ENCODE measurements at places on chromosomes 16 and 17.
A peak's percentile ranks its signal among the peaks of the same experiment; 100 is the strongest.

DNA sequence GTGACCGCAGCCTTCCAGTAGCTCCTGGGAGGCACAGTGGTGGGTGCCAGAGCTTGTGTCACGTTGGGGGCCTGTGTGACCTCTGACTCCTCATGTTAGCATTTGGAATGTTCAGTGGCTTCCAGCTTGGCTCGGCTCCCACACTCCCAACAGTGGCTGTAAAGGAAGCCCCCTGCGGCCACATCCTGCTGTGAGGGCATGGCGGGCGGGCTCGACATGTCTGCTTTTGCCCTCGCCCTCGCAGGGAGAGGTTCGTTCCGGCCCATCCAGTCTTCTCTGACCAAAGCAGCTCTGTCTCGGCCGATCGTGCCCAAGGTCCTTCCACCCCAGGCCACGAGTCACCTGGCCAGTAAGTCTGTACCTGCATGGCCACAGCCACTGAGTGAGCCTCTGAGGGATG is 12.2 kb upstream of the JPT2 start:
- no peak for DNase-seq

- DNase-seq = no peak
Observed at GRCh38 chr17:2337544-2338314, 428 bp downstream of the SGSM2 start.

DNA sequence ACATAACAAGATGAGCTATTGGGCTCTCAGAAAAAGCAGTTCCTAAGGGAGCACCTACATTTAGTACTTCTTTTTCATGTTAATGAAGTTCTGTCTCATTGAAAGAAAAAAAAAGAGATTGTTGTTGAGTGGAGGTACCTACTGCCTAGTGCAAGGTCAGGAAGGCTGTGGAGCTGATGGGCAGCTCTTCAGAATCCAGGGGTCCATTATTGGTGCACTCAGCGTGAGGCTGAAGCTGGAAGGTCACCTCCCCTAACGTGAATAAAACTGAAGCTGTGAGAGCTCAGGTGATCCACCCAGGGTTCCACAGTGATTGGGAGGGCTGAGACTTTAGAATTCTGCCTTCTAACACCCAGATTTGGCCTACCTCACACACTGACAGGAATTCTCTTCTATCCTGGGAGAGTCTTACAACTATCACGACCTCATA is 153.9 kb upstream of the TBX2 start:
- no peak for DNase-seq

- peak; percentile 73 for DNase-seq
Observed at GRCh38 chr16:54595621-54596020, 309.0 kb upstream of the IRX3 start.

- DNase-seq = no peak
Observed at GRCh38 chr17:81331527-81332043, 36.5 kb upstream of the SLC38A10 start.

DNA sequence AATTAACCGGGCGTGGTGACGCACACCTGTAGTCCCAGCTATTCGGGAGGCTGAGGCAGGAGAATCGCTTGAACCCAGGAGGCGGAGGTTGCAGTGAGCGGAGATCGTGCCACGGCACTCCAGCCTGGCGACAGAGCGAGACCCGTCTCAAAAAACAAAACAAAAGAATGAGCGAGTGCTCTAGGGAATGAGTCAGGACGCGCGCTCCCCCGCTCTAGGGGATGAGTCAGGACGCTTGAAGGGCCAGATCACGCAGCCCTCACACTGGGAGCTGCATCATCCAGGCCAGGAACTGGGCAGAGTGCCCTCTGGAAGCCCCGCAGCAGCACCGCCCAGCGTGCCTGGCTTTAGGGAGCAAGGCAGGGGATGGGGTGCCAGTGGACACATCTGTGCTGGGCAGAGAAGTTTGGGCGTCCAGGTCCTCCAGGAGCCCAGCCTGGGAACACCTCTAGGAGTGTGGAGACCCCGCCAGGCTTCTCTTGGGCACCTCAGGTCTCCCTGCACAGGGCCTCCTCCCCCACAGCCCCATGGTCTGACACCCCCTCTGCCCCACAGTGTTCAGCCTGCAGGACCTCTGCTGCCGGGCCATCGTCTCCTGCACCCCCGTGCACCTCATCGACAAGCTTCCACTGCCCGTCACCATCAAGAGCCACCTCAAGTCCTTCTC is 3.9 kb upstream of the WFIKKN1 start:
- DNase-seq = no peak

DNA sequence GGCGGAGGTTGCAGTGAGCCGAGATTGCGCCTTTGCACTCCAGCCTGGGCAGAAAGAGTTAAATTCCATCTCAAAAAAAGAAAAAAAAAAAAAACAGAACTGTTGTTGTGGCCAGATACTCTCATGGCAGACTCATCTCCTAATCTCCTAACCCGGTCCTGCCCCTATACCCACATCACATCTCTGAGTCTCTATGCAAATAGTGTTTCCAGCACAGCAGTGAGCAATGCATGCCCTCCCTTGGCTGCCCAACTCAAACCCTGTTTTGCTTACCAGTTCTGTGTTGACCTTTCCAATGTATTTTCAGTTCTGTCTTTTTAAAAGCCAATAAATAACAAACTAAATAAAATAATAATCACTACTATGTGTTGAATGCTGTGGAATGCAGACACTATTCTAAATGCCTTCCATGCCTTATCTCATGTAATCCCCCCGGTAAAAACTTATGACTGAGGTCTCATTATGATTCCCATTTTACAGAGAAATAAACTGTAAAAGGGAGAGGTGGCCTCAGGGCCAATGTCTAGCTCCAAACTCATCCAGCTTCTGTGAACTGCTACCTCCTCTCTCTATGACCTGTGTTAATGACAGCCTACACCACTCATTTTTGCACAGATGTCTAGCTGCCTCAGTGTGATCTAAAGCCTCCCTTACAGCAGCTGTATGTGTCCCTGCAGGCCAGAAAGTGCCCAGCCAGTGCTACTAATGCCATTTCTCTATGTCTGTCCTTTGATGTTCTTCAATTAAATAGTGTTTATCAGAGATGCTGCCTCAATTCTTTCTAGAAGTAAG is 289.8 kb downstream of the HS3ST3B1 start:
- DNase-seq = no peak

- no peak for DNase-seq
Observed at GRCh38 chr17:67165201-67165600, 79.8 kb downstream of the HELZ start.

- no peak for DNase-seq
Observed at GRCh38 chr17:82350182-82351030, 8.6 kb upstream of the TEX19 start.

GRCh38 chr16:81625544-81626153 is 153.4 kb upstream of the PLCG2 start:
- DNase-seq = no peak

DNA sequence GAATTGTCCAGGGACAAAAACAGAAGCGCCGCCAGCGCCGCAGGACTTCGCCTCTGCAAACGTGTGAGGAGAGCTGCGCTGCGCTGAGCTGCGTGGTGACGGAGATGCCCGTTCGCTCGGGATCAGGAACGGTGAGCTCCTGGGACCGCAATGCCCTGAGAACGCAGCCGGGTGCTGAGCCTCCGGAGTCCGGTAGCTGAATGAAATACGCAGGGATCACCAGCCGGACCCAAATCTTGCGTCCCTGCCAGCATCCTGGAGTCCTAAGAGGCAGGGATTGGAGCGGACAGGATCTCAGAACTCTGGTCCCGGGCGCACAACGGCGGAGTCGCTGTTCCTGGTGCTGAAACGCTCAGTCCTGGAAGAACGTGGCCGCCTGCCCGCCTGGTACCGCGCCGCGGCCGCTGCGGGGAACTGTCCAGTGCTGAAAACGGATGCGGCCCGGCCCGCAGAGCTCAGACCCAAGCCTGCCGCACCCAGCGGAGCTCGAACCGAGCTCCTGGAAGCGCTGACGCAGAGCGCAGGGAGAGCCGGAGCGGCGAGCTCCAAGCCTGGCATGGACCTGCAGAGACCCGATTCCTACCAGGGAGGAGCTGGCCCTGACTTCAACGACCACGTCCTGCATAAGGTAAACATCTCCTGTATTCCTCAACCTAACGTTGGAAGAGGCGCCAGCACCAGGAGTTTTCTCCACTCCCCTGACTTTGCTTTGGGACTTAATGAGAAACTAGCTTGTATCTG is 41.5 kb downstream of the CD300LF start:
- no peak for DNase-seq

DNA sequence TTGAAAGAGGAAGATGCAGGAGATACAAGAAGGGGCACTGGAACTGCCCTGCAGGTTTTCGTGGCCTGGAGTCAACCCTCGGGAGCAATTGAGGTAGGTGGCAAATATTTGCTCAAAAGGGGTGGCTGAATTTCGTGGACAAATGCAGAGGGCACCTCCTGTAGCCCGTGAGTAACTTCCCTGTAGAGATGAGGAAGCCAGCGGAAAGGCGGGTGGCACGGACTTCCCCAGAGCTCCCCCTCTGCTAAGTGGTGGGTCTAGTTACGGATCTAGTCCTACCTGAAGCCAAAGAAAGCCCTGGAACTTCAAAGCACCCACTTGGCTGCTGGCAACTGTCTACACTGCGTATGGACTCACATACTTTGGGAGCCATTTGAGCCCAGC is 1.0 kb upstream of the ATP2C2 start:
- DNase-seq = no peak

GRCh38 chr16:47069313-47069712 is 74.4 kb downstream of the NETO2 start:
- DNase-seq = no peak

DNA sequence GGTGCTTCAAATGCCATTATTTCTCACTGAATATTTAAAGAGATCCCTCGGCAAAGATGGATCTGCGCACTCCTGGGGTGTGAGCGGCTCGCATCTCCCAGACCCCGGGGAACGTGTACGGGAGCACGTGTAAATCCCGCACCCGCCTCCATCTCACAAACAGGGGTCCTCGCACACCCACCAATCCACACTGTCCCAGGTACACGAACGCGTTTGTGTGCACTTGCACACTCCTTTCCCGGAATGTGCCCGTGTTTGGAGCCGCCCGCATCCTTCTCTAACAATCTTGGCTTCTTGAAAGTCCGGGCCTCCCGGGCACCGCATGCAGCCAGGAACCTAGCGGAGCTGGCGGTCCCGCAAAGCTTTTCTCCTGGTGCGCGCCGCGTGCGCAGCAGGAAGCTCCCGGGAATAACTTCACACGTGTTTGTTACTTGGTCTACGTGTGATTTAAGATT is 2.5 kb upstream of the SALL1 start:
- DNase-seq = no peak

DNA sequence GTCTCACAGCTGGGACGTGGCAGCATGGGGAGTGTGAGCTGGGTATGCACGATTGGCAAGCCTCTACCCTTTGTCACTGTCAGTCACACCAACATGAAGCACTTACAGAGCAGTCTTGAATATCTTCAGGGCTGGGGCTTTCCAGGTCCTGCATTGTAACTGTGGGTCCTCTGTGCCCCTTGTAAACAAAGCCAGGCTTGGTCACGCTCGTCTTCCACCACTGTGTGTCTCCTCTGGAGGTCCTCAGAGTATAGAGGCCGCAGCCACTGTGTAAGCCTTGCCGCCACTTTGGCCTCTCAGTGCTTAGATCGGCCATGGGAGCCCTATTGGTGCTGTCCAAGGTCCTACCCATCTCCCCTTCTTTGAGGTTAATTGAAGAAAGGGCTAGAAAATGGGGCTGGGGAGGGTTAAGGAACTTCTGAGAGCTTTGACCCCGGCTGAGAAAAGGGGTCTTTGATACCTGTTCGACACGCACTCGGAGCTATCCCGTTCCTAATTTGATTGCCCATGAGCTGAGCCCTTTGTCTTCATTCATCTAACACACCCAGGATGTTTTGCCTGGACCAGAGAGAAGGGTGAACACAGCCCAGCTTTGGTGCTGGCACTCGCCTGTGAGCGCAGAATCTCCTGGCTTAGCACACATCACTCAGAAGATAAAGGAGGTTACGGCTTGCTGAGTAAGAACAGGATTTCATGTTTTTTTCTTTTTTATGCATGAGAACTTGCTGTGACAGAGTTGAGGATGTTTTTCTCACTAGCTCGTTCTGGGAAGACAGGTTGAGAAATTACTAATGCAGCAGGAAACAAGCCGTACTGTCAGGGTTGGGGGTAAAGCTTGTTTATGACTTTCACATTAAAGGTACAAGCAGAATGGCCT is 267.9 kb downstream of the CPPED1 start:
- no peak for DNase-seq

DNA sequence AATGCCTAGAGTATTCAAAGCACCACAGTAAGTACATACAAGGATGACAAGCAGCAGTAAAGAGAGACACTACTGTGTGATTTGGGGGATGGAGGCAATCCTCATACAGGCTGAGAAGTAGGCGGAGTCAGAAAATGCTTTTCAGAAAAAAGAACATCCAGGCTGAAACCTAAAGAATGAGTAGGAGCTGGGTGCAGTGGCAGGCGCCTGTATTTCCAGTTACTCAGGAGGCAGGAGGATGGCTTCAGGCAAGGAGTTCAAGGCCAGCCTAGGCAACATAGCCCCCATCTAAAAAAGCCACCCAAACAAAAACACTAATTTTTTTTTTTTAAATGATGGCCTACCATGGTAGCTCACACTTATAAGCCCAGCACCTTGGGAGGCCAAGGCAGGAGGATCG is 10.3 kb downstream of the KANSL1 start:
- DNase-seq = no peak

- DNase-seq = no peak
Observed at GRCh38 chr17:9473711-9474110, 101.9 kb downstream of the STX8 start.

DNA sequence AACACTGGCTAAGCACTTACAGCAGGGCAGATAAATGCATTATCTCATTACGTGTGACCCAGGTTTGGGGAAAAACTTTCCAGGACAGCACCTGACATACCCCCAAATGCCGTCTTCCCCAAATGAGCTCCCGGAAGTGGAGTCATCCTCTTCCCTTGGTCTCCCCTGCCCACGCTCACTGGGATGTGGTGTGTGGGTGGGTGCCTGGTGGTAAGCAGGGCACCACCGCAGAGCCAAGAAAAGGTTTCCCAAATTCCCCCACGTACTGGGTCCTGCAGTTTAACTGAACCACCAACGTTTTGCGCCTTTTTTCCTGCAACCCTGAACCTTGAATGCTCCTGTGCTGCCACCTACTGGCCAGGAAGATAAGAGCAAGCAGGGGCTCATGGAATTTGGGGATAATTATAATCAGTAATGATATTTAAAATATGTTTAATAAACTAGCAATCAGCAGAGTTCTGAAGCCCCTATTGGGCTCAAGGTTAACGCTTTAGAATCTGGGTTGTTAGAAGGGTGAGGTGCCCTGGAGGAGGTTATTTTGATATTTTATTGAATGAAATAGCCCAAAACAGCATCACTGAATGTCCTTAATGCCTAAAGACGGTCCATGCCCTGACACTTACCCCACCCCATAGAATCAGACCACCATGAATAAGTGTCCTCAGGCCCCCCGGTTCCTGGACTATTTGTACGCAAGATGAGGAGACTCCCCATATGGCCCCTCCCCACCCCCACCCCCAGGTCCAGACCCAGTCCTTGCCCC is 8.0 kb downstream of the SPPL2C start:
- DNase-seq = peak; percentile 25

GRCh38 chr17:16927641-16928321 is 44.1 kb downstream of the TNFRSF13B start:
- no peak for DNase-seq
